GM04504 (cell line): ENCODE measurements at places on chromosomes 2 and 18.

- no peak for DNase-seq
These were observed 135.8 kb downstream of the SH3RF3 start for GRCh38 chr2:109264595-109265328.

GRCh38 chr2:1324884-1325283, 88.4 kb upstream of the TPO start:
- DNase-seq, result no peak

GRCh38 chr18:26394047-26394654, 154.2 kb downstream of the KCTD1 start:
- no peak for DNase-seq

DNA sequence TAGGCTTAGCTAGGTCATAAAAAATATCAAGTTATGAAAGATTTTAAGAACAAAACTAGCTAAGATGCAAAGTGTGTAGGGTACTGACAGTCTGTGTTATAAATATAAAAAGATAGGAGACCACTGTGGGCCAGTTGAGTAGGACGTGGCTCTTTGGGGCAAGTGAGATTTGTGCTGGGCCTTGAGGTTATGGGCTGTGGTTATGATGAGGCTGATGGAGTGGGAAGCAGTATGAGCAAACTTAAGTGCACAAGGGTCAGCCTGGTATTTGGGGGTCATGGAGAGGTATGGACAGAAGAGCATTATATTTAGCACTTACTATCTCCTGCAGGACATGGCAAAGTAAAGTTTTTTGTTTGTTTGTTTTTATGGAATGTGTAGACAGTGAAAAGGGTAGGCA, 70.1 kb downstream of the SETBP1 start:
- no peak for DNase-seq

DNA sequence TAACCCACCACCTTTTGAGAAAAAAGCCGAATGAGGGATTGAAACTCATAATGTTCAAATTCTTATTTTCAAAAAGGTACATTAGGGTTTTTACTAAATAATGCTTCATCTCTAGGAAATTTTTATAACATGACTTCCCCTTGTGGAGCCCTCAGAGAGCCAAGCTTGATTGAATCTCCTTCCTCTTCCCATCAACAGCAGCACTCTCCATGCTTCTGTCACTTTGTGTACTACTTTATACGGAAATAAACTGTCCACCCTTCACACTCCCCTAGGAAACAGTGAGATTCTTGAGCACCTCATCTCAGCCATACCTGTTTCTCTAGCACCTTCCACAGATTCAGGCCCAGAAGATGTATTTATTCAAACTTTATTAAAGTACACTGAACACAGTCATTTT, 51.8 kb downstream of the TFPI start:
- no peak for DNase-seq

GRCh38 chr2:54083445-54083844, 32.0 kb upstream of the ACYP2 start:
- no peak for DNase-seq

DNA sequence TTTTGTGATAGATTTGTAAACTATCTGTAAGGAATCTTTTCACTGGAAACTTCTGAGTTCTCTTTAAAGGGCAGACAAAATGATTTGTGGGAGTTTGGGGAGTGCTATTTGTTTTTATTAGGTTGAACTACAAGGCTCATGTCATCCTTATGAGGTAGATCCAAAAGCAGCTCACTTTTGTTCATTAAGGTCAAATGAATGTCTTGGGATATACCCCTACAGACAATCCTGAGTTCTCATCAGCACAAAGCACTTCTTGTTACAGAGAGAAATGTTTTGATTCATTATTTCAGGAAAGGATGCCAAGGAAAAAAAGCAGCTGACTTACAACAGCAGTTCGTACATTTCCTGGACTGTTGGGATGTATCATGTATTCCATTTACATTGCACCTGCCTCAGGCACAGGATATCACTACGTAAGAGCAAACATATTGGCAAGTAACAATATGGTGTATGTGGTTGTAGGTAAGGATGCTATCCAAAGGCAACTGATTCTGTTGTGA, 68.9 kb downstream of the DCC start:
- no peak for DNase-seq

- no peak for DNase-seq
These were observed 201.3 kb downstream of the TGIF1 start for GRCh38 chr18:3651266-3651665.

GRCh38 chr2:10535703-10536102, 87.6 kb upstream of the ODC1 start:
- no peak for DNase-seq

DNA sequence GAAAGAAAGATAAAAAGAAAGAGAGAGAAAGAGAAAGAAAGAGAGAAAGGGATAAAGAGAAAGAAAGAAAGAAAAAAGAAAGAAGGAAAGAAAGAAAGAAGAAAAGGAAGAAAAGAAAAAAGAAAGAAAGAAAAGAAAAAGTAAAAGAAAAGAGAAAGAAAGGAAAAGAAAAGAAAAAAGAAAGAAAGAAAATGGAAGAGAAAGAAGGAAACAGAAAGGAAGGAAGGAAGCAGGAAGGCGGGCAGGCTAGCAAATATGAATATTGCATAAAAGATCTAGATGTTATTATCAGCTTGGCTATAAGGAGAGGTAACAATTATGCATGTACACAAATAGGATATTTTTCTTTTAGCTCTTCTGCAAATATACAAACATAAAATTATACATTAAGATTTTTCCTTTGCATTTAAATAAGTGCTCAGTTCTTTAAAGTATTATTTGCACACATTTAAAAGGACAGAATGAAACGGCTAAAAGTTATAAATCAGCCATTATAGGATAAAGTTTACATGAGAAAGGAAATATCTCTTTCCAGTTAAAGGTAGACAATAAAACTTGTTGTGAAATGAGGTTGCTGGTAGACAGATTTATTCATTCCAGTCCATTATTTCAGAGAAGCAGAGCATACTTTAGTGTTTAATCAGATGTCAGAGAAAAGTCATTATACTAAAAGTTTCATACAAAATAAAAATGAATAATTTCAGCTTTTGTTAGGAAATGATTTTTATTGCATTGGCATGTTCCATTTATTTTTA, 511.4 kb downstream of the KCNJ3 start:
- DNase-seq, result no peak

GRCh38 chr2:210503001-210503623, 26.6 kb upstream of the LANCL1 start:
- peak; percentile 15 for DNase-seq

DNA sequence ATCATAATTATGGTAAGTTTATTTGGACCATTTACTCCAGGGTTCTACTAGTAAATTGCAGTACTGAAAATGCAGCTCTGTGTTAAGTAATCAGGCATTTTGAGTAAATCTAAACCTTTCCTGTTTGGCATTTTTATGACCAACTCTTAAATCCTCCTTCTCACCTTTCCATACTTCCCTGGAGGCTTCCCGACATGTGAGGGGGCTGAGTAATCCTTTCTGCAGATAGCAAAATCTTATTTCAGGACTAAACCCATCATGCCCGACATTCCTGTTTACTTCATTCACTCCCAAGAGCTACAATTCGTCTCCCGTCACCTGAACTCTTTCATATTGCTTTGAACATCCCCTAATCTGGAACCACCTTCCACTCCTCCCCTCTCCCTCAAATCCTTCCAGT, 296.6 kb downstream of the IKZF2 start:
- DNase-seq, result no peak

- no peak for DNase-seq
These were observed 410.0 kb downstream of the CDH19 start for GRCh38 chr18:66193938-66194337.

GRCh38 chr18:35311496-35311895, 21.5 kb upstream of the ZSCAN30 start:
- DNase-seq, result no peak

GRCh38 chr2:221816566-221816965, 244.5 kb upstream of the EPHA4 start:
- no peak for DNase-seq

DNA sequence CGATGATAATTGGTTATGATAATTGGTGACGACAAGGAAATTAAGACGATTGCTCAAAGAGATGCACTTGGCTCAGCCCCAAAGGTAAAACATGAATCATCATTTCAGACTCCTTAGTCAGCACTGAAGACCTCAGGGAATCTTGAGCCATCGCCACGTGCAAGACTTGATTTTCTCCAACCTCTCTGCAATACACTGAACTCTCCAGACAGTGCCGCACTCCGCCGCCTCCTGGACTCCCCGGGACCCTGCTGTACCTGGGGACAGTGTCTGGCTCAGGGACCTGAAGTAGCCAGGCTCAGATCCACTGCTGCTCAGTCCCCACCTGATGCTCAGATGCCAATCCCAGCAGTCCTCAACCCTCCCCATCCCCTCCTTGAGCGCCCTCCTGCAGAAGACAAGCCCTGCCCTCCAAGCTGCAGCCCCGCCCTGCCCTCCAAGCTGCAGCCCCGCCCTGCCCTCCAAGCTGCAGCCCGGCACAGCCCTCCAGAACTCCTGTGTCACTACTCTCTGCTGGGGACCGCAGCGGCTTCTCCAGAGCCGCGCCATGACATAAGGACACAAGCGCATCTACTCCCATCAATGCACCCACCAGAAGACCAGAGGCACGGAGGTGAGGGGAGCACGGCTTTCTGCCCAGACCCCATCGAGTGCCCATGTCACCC, 1.1 kb downstream of the TMEM18 start:
- peak; percentile 79 for DNase-seq

- no peak for DNase-seq
These were observed 42.0 kb downstream of the MAP3K20 start for GRCh38 chr2:173117678-173118077.

DNA sequence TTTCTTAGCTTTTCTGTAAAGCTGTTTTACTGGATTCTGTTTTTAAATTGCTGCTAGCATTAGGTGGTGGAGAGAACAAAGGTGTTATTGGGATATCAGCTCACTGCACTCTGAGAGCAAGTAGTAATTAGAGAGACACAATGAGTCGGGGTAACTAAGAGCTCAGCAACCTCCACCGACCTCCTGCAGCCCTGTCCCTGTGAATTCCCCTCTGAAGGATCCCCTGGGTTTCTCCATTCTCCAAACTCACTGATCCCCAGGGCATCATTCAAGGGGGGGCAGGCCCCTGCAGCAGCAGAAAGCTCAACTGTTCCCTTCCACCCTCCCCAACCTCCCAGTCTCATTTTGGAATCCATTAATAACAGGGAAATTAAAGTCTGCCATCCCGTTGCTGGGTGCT, 73.0 kb downstream of the MTCL1 start:
- no peak for DNase-seq

- DNase-seq, result peak; percentile 44
These were observed 27.1 kb upstream of the ICOS start for GRCh38 chr2:203909261-203909967.

DNA sequence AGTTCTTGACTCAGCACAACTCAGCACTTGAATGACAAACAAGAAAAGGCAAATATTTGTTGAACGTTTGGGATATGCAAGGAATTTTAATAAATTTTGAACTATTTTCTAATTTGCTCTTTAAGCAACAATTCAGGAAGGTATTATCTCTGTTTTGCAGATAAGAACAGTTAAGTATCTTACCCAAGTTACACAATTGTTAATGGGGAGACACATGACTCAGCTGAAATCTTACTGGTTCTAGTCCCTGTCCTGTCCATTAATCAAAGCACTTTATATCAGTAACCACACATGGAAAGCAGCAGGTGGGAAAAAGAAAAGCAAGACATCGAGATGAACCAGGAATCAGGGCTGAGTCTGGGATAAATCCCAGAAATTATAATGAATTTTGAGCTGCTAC, 493.9 kb upstream of the PIK3C3 start:
- DNase-seq, result no peak

- DNase-seq, result no peak
These were observed 960.7 kb downstream of the SLC4A3 start for GRCh38 chr2:220588148-220588547.

DNA sequence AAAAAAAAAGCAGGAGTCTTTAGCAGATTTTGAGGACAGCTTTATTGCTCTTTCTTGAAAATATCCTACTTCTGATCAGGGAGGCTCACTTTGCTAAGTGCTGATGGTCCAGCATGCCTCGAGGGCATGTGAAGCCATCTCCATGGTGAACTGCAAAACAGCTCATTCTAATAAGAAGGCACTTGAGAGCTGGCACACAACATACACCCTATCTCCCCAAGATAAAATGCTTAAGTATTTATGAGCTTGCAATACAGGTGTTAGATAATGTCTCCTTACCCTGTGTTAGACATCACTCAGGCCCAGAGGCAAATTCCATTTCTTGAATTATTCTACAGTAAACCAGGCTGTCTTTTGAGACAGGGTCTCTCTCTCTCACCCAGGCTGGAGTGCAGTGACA, 2.7 kb downstream of the ENOSF1 start:
- no peak for DNase-seq

GRCh38 chr2:144747571-144747970, 227.7 kb upstream of the ZEB2 start:
- DNase-seq, result no peak

DNA sequence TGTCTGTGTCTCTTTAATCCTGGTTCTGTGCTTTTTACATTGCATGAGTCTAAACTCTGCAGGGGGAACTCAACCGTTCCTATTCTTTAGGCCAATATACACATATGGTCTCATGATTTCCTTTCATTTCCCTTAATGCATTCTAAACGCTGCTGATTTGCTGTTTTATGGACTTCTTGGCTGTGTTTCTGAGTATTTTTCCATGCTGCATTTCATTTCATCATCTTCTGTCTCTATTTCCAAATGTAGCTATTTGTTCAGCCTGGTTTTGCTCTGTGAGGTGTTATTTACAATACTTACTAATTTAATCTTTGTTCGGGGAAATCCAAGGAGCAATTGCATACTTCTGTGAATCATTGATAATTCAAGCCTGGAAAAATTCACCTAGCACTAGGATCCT, 897.2 kb downstream of the TSN start:
- DNase-seq, result no peak

- no peak for DNase-seq
These were observed 5.3 kb upstream of the KCTD18 start for GRCh38 chr2:200515155-200515554.

GRCh38 chr2:25280051-25280687, 61.6 kb downstream of the DNMT3A start:
- no peak for DNase-seq

GRCh38 chr2:179939259-179939658, 67.8 kb downstream of the CWC22 start:
- no peak for DNase-seq

- no peak for DNase-seq
These were observed 235.6 kb upstream of the CDH2 start for GRCh38 chr18:28412521-28412920.

- no peak for DNase-seq
These were observed 2.1 kb downstream of the NCKAP1 start for GRCh38 chr2:183035954-183036669.

DNA sequence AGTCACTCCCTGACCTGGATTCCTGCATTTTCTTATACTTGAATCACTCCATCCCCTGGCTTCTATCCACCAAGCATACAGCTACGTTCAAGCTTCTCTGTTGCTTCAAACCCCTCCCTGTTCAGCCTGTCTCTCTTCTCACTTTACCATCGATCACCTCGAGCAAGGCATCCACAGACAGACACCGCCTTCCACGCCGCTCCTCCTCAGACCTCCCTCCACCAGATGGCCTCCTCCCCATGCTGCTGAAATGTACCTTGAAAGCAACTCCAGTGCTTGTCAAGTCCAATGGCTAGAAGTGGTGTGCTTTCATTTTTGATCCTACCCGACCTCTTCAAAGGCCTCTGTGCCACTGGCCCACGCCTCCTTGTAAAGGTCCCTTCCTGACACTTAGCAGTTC, 131.3 kb upstream of the ACAA2 start:
- no peak for DNase-seq
